ENCODE measurements at places on chromosomes 1 and 21.

- no peak for DNase-seq
These were observed 1.2 kb downstream of the SZRD1 start for GRCh38 chr1:16367968-16368890.

DNA sequence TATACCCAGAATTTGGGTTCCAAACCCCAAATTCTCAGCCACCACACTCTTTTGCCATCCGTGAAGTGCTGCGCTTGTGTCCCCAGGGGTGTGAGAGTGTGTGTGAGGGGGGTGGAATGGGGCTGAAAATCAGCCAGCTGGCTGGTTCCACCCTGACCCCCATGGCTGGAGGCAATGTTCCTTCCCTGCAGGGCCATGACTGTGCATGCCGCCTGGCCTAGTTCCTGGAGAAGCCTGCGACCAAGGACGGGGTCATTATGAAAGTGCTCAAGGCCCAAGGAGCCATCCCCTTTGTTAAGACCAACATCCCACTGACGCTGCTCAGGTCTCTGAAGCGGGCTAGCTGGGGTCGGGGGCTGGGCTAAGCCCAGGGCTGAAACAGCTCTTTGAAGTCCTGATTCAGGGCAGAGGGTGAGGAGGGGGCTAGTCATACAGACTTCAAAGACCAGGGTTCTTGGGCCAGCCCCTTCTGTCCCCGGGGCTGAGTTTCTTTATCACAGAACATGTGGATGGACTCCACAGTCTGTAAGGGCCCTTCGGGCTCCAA is 38.7 kb downstream of the FAAH start:
- no peak for DNase-seq

DNA sequence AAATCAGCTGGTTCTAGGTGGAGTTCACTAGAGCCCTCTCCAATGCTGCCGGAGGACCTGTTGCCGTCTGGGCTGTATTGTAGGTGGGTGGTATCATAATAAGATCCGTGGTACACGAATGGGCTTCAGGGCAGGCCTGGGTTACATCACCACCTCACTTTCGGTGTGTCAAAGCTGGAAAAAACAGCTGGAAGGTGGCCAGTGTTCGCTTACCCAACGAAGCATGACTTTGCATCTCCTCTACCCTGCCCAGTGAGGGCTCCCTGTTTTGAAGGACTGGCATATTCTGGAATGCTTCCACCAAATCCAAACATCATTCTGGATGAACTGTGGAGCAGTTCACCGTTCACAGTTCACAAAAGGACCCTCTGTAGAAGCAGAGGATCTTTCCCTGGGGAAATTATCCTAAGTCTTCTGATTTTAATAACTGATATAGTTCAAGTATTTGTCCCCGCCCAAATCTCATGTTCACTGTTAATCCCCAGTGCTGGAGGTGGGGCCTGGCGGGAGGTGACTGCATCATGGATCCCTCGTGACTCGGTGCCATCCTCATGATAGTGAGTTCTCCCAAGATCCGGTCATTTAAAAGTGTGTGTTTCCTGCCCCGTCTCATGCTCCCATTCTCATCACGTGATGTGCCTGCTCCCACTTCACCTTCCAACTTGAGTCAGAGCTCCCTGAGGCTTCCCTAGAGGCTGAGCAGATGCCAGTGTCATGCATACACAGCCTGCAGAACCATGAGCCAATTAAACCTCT is 429.0 kb downstream of the KIF26B start:
- DNase-seq, result no peak

DNA sequence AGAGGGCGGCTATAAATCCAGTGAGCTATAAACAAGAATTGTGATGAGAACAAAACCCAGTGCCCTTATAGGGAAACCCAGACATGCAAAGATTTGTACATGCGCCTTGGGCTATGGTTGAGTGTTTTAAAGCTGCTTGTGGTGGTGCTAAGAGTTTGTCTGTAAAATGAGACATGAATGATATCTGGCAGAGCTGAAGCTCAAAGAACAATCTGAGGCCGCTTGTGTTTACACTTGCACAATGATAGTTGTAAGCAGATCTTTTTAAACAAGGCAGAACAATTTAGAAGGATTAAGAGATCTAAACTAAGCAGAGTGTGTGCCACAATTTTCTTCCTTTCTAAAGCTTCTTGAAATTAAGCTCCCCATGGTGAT is 80.4 kb upstream of the ADAMTS5 start:
- no peak for DNase-seq

GRCh38 chr1:77060000-77060399 is 159.2 kb downstream of the PIGK start:
- no peak for DNase-seq

GRCh38 chr1:232990176-232991128 is 40.0 kb downstream of the NTPCR start:
- DNase-seq, result no peak

DNA sequence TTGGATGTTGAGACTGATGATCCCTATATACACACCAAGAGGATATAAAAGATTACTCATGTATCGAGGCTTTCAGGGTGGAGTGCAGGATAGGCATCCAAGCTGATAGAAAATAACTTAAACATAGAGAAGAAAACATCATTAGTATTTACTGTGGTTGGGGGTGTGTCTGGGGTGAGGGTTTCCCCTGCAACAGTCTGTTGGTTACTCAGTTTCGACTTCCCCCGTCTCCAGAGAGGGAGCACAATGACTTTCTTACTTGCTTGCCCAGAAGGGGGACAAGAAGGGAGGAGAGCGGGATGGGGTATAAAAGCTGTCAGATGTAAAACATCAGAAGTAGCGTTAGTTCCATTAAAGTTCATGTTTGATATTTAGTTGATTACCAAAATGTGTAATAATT is 717.4 kb upstream of the ZP4 start:
- no peak for DNase-seq

DNA sequence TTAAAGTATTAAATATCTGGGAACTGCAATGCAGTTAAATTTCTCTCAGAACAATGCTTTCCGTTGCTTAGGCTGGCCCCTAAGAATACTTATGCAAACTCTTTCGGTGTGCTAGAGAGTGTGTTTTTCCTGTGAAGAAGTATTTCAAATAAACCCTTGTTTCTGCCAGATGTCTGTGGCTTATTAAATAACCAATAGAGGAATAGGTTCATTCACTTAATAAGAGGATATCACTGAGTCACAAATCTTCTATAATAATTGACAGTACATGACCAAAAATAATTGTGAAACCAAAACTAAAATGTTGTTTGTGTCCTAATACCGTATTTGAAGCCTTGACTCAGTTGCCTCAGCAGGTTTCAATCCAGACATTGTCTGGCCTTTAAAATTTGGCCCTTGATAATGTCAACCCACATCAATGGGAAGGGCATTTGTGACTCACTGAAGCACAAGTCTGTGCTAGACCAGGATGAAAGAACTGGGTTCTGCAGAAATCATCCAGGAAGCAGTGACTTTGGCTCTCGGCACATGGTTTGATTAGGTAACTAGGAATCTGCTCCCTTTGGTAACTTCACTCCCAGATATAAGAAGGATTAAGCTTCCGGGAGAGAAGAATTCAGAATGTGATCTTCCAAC is 104.2 kb upstream of the BARHL2 start:
- DNase-seq, result no peak

DNA sequence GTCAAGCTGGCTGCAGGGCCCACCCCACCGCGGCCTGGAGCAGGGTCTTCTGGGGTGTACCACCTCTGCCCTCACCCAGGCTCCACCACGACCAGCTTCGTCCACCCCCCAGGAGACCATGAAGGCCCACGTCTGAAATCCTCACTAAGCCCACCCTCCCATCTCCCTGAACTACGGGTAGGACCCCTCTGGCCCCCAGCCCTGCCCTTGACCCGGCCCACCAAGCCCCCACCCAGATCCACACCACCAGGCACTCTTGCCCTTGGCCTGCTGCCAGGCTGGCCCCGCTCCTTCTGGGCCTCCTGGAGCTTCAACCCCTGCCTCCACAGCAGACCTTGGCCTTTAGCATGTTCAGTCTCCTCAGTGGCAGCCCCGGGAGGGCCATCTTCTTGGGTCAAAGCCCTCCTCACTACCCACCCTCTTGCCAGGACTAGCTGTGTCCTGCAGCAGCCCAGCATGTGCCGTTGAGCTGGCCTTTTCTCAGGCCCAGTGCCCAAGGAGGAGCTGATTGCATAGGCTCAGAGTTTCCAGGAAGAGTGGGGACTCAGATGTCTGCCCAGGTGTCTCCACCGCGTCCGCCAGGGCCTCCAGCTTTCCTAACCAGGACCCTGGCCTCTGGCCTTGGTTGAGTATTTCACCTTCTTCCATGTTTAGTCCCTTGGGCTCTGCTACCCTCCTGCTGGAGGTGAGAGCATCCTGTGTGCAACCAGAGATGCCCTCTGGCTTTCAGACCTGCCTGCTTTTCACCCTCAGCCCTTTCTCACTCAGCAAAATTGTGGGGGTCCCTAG is 17.7 kb upstream of the SAMD11 start:
- DNase-seq, result no peak

Measured in stimulated activated CD8-positive, alpha-beta memory T cell treated with anti-CD3 and anti-CD28 coated beads, Interleukin-4, amount 100 ng/mL, for 24 hours (primary cell).